ENCODE measurements at places on chromosomes 1 and 21. TPM values are rescaled to one million over a fixed set of nuclear protein-coding genes. Genes with fewer than 3 reads are reported as not detected.

DNA sequence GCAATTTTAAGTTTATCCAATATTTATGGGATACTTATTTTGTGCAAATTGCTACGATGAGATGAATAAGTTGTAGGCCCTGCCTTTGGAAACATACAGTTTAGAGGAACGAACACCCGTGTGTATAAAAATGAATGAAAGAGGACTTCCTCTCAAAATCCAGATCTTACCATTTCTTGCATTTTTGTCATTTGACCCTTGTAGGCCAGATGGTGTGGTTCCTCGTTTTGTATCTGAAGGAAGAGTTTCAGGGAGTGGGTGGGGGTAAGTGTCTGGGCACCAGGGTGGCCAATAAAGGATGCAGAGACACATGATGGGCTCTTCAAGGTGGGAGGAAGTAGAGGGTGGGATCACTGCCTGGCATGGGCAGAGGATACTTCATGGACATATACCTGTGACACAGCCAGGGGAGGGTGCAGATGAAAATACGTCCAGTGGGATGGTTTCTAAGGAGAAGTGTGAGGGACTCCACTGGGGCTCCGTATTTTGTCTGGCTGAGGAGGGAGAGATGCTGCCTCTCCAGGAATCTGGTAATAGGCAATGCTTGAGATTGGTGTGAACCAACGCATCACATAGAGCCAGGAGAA, 14.4 kb downstream of the MAPKAPK2 start:
- no peak for DNase-seq

- no peak for DNase-seq
Observed at GRCh38 chr1:232905331-232906034, 44.9 kb upstream of the NTPCR start.

DNA sequence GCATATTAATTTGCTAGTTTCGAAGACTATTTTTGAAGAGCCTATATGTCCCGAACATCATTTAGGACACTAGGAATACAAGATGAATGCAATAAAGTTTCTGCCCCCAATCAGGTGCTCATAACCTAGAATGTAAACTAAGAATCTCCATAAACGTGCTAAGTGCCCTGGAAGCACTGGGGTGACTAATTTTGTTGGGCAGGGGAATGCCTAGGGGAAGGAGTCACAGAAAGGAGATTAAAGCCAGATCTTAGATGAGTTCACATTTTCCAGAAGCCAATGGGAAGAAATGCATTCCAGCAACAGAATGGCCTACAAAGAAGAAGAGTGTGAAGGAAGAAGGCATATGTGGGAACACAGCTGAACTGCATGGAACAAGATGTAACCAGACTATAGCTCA, 19.5 kb downstream of the SCYL3 start:
- DNase-seq, result no peak

DNA sequence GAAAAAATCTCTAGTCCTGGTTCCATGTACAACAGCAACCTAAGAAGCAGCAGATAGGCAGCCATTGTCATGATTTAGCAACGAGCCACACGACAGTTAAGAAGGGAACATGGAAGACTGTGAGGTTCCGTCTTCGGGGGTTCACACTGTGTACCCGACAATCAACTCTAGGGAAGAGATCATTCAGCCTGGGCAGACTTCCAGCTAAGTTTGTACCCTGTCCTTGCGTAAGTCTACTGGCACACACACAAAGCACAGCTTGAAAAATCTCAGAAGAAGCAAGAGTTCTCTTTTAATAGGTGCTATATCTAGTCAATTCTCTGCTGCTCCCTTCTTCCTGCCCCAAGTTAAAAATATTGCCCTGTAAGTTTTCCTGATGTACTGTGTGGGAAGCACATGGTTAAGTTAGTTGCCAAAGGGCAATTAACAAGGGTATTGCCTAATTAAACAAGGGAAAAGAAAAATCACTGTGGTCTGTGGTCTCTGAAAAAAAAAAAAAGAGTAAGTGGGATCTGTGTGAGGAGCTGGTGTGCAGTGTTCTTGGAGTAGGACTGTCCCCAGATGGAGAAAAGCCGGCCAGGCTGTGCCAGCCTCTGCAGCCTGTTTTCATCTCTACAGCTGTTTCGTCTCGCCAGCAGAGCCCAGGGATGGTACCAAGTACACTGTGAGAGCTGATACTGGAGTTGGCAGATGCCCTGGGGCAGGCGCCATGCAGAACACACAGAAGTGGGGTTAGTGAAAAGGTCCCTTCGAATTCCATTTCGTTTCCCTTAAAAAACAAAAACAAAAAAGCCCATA, 6.4 kb upstream of the MYBPHL start:
- DNase-seq, result peak; percentile 72

DNA sequence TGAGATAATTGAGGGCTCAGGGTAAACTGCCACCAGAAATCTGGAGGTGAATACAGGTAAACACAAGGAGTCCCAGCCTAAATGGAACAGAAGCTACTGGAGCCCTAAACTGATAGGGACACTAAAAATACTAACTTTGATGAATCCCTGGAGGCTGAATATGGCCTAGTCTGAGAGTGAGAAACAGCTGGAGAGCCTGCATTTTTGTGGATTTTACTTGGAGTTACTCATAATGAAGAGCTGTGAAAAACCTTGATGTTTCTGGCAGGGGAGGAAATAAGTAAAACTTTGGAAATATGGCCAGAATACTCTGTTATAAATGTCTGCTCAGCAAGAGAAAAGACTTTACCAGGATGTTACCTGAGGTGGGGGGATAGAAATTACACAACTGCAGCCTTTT, 164.4 kb downstream of the LIPI start:
- no peak for DNase-seq

DNA sequence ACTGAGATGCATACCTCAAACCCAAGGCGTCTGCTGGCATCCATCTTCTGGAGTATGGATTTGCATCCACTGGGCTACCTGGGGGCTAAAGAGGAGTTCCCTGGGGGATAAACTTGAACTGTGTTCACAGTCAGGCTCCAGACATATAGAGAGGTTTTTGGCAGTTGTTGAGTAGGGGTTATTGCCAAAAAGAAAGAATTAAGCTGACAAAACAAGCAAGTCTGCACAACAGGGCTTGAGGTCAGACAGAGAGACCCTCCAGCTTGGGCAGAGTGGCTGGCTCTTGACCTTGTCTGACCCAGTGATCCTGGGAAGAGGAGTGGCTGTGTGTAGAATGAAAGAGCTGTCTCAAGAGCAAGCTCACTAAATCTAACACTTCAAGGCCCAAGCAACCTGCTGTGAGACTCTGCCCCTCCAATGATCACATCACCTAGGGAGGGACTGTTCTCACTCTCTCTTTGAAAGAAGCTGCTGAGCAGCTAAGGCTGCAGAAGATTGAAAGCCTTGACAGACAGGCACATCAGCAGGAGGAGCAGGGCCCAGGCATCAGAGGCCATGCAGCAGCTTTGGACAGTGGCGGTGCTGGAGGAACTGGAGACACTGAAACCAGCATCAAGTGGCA, 61.5 kb downstream of the SYT2 start:
- no peak for DNase-seq

GRCh38 chr1:107993920-107994319, 28.9 kb upstream of the VAV3 start:
- DNase-seq, result no peak

DNA sequence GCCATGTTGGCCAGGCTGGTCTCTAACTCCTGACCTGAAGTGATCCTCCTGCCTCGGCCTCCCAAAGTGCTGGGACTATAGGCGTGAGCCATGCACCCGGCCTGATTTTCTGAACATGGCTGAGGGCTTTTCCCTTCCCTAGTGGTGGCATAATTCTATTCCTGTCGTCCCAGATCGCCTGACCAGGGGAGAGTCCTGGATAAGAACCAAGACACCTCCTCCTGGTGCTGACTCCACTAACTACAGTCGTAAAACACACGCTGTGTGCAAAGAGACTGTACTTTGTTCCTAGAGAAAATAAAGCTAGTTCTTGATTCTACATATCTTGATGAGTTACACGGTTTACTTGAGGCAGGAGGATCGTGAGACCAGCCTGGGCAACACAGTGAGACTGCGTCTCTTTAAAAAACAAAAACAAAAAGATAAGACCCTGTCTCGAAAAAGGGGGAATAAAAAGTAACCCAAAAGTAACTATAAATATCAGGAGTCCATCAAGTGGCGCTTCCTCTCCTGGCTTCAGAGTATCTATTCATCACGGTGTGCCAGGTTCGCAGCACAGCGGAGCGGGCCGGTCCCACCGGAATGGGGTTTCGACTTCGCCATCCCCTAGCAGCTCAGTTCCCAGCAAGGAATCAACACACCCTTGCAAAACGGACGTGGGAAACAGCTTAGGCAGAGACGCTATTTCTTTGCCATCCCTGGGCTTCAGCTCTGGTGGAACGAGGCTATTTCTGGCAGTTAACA, 973 bp downstream of the SDF4 start:
- no peak for DNase-seq

- DNase-seq, result no peak
Observed at GRCh38 chr1:10286244-10286643, 75.9 kb downstream of the KIF1B start.

GRCh38 chr21:44920694-44921604, at the start of gene ITGB2:
ITGB2 (minus strand) TSS chr21:44920899; CDS start chr21:44910782, 10,117 bp downstream.
- no peak for DNase-seq

GRCh38 chr21:31470896-31471694, 127.0 kb upstream of the TIAM1 start:
- DNase-seq, result no peak

DNA sequence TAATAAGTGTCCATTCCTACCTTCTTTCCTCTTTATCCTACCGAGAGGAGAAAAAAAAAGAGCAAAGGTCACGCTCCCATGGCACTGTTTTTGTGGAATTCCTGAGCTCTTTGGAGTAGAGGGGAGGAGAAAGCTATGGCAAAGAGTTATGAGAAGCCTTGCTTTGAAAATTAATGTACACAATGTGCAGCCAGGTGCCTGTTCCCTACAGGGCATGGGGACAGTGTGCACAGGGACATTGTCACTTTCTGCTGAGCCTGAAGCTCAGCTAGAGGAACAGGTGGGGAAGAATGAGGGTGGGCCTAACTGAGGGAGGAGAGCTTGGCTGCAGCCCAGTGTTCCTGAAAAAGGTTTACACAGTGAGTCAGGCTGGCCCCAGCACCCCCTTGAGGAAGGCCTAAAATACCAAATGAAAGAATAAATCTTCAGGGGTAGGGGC, 66.1 kb downstream of the PLXNA2 start:
- DNase-seq, result no peak

DNA sequence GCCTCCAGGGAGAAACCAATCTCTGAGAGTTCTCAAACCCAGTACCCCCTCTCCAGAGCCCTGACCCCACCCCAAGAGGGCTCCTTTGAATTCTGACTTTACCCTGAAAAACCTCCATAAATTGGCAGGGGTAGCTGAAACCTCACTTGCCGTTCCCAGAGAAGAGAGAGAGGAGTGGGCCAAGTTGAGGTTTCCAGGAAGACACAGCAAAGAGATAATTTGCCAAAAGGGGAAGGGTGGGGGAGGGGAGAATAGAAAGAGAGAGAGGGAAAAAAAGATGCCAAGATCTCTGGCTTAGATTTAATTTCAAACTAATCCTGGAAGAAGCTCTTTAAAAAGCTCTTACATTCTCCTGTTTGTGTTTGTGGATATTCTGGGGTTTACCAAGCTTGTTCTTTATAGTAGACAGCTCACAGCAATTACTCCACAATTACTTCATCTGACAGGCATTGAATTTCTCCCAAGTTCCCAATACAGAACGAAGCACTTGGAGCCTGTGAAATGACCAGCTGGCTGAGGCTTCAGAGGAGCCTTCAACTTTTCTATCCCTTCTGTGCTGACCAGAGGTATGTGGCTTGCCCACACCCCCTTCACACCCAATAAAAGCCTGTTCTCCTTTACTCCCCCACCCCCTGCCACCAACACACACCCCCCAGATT, 1.1 kb upstream of the GRHL3 start:
- DNase-seq, result no peak

DNA sequence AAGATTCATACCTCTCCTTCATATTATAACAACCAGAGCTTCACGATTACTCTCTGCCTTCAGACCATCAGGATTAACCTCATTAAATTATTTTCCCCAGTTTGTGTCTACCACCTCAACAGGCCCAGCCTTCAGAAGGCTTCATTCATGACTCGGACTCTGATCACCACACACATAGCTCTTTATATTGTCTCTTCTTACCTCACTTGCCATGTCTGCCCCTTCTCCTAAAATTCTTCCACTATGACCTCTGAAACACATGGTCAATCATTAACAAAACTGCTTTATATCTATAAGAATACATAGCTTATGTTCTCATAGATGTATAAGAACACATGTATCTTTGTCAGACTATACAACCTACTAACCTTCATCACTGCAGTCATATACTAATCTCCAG, 79.8 kb downstream of the USP1 start:
- no peak for DNase-seq

DNA sequence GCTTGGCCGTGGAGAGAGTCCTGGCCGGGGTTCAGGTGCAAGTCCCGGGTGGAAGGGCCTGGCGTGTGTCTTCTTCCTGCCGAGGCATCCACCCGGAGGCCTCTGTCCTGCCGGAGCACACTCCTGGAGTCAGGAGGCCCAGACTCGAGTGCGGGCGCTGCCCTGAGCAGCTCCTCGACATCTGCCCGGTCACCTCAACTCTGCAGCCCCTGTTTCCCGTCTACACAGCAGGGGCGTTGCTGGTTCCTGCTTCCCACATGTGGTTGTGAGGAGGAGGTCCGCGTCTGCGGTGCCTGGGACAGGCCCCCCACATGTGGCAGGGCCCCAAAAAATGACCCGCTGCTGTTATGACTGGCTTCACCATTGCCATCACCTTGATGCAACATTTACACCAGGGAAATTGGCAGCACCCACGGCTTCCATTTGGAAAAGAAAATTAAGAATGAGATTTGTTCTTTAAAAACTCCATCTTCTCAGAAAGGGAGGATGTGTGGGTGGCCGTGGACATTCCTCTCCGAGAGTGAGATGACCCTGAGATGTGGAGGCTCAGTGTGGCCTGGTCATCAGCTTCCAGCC, 169.8 kb downstream of the PRDM16 start:
- DNase-seq, result no peak

DNA sequence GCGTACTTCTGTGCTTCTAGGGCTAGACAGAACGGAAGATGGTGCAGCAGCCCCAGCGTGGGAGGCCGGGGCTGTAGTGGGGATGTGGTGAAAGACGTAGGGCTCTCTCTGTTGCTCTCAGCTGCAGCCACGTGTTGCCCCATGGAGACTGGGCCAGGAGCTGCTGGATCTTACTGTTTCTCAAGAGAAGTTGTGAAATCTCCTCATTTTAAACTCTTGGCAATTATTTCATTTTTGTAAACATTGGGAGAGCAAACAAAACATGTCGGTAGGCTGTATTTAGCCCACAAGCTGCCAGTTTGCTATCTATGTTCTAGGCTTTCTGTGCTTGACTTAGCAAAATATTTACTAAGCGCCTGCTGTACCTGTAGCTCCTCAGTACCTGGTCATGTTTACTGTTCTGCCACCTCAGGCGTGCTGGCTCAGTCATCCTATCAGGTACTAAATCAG, 15.9 kb upstream of the ELOA start:
- peak; percentile 62 for DNase-seq

Gene COL6A1
- total RNA-seq, result 166 TPM

Gene EEIG2
- 14.7 TPM for total RNA-seq

Gene NTNG1
- 1.8 TPM for total RNA-seq

Gene MORN1
- total RNA-seq, result 30.4 TPM

Gene KCNE1
- total RNA-seq, result 16.7 TPM
